ENCODE measurements at places on chromosomes 7 and 10. TPM values are rescaled to one million over a fixed set of nuclear protein-coding genes. Genes with fewer than 3 reads are reported as not detected.

- H3K4me1 ChIP-seq, result peaks cover 6% of the 10 kb centered on the region
- H3K27ac ChIP-seq, result no peak overlapping the region
- H3K27me3 ChIP-seq, result peaks cover 17% of the 10 kb centered on the region
- no peaks in the 10 kb centered on the region for H3K36me3 ChIP-seq
- DNase-seq, result no peak
Measured at GRCh38 chr10:78934532-78934898, 134.3 kb upstream of the ZMIZ1 start.

- peaks cover 50% of the 10 kb centered on the region for H3K27me3 ChIP-seq
- peak overlapping the region; percentile 83 for H3K4me3 ChIP-seq
- H3K36me3 ChIP-seq, result no peaks in the 10 kb centered on the region
- H3K27ac ChIP-seq, result no peak overlapping the region
Measured at GRCh38 chr10:125160856-125161706, 718 bp upstream of the CTBP2 start.

- no peaks in the 10 kb centered on the region for H3K36me3 ChIP-seq
- no peaks in the 10 kb centered on the region for H3K27me3 ChIP-seq
- H3K4me3 ChIP-seq, result no peak overlapping the region
- no peak for DNase-seq
- no peaks in the 10 kb centered on the region for H3K4me1 ChIP-seq
Measured at GRCh38 chr10:31549896-31550295, 230.9 kb downstream of the ZEB1 start.

- H3K4me1 ChIP-seq, result no peaks in the 10 kb centered on the region
- no peak overlapping the region for H3K4me3 ChIP-seq
- H3K27me3 ChIP-seq, result peaks cover 20% of the 10 kb centered on the region
- DNase-seq, result no peak
- H3K36me3 ChIP-seq, result peaks cover 4% of the 10 kb centered on the region
- no peak overlapping the region for H3K27ac ChIP-seq
Measured at GRCh38 chr10:48279081-48279751, 4.7 kb upstream of the FRMPD2 start.

Gene LDB3
- 0.24 TPM for polyA plus RNA-seq

Gene ADAMTS14
- polyA plus RNA-seq, result not detected

Gene GALNT17
- polyA plus RNA-seq, result not detected

DNA sequence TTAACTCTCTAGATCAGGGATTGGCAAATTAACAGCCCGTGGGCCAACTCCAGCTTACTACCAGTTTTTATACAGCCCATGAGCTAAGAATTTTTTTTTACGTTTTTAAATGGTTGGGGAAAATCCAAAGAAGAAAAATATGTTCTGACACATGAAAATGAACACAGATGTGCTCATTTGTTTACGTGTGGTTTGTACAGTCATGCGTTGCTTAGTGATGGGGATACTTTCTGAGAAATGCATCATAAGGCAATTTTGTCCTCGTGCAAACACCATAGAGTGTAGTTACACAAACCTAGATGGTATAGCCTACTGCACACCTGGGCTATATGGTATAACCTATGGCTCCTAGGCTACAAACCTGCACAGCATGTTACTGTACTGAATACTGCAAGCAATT, 8.3 kb upstream of the SMKR1 start:
- DNase-seq, result no peak
- no peaks in the 10 kb centered on the region for H3K36me3 ChIP-seq
- H3K4me1 ChIP-seq, result peaks cover 2% of the 10 kb centered on the region
- peak overlapping the region; percentile 74 for H3K27ac ChIP-seq
- H3K4me3 ChIP-seq, result no peak overlapping the region

DNA sequence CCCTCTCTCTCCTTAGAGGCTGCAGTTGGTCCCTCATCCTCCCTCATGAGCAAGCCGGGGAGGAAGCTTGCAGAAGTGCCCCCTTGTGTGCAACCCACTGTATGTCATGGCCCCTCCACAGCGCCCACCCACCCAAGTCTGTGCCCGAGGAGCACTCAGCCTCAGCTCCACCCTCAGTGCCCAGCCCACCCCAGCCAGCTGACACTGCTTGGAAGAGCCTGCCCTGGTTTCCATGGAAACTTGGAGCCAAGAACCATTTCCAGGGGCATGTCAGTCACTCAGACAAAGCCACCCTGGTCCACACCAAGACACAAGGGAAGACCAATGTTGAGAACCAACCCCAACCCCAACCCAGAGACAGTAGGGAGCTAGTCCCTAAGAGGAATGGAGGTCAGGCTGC, 79.5 kb downstream of the PAX2 start:
- peaks cover 56% of the 10 kb centered on the region for H3K27me3 ChIP-seq
- H3K36me3 ChIP-seq, result peaks cover 6% of the 10 kb centered on the region
- H3K27ac ChIP-seq, result no peak overlapping the region

Gene MEOX2
- not detected for polyA plus RNA-seq

GRCh38 chr10:98384531-98385133, 30.4 kb downstream of the PYROXD2 start:
- H3K4me3 ChIP-seq, result no peak overlapping the region
- no peak for DNase-seq
- no peak overlapping the region for H3K27ac ChIP-seq
- peaks cover 12% of the 10 kb centered on the region for H3K36me3 ChIP-seq

Gene UPK3B
- polyA plus RNA-seq, result 0.74 TPM

- DNase-seq, result no peak
- no peak overlapping the region for H3K27ac ChIP-seq
- H3K27me3 ChIP-seq, result no peaks in the 10 kb centered on the region
- H3K4me1 ChIP-seq, result no peaks in the 10 kb centered on the region
- H3K36me3 ChIP-seq, result no peaks in the 10 kb centered on the region
- H3K4me3 ChIP-seq, result no peak overlapping the region
Measured at GRCh38 chr7:154627646-154628290, 375.2 kb downstream of the PAXIP1 start.

Gene SPDYE1
- not detected for polyA plus RNA-seq

DNA sequence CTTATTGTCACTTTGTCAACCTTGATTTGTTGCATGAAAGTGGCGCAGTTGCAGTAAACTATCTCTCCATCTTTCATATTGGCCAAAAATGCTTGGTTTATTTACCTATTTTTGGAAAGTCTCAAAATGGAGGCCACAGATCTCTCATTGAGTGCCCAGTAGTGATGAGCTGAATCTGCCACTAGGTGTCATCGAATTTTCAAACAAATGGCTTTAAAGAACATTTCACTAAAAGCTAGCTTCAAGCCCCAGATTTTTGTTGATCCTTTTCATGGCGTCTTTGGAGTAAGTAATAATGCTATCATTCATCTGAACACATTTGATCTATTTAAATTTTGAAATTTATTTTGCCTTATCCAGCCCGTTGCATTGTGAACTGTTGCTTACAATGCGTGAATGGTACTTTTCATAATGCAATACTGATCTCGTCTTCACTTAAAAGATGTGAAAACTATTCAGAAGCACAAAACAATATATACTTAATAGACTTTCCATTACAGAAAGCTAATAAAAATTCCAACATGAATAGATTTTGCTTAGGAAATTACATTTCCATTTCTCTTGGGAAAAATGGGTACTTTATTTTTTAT, 236.2 kb downstream of the DNAJB9 start:
- peaks cover 8% of the 10 kb centered on the region for H3K27me3 ChIP-seq
- no peaks in the 10 kb centered on the region for H3K36me3 ChIP-seq
- DNase-seq, result no peak
- no peak overlapping the region for H3K4me3 ChIP-seq

- H3K36me3 ChIP-seq, result no peaks in the 10 kb centered on the region
- H3K27ac ChIP-seq, result no peak overlapping the region
- no peak for DNase-seq
- peaks cover 39% of the 10 kb centered on the region for H3K4me1 ChIP-seq
Measured at GRCh38 chr10:123997486-123998196, 95.8 kb downstream of the CHST15 start.

- no peaks in the 10 kb centered on the region for H3K4me1 ChIP-seq
- no peak overlapping the region for H3K4me3 ChIP-seq
- peaks cover 8% of the 10 kb centered on the region for H3K27me3 ChIP-seq
- H3K27ac ChIP-seq, result no peak overlapping the region
- H3K36me3 ChIP-seq, result no peaks in the 10 kb centered on the region
Measured at GRCh38 chr10:98088186-98088971, 46.1 kb upstream of the R3HCC1L start.

GRCh38 chr10:20847512-20847911, 49.6 kb downstream of the NEBL start:
- H3K4me1 ChIP-seq, result no peaks in the 10 kb centered on the region
- DNase-seq, result no peak
- no peaks in the 10 kb centered on the region for H3K36me3 ChIP-seq
- no peak overlapping the region for H3K4me3 ChIP-seq
- peaks cover 4% of the 10 kb centered on the region for H3K27me3 ChIP-seq

DNA sequence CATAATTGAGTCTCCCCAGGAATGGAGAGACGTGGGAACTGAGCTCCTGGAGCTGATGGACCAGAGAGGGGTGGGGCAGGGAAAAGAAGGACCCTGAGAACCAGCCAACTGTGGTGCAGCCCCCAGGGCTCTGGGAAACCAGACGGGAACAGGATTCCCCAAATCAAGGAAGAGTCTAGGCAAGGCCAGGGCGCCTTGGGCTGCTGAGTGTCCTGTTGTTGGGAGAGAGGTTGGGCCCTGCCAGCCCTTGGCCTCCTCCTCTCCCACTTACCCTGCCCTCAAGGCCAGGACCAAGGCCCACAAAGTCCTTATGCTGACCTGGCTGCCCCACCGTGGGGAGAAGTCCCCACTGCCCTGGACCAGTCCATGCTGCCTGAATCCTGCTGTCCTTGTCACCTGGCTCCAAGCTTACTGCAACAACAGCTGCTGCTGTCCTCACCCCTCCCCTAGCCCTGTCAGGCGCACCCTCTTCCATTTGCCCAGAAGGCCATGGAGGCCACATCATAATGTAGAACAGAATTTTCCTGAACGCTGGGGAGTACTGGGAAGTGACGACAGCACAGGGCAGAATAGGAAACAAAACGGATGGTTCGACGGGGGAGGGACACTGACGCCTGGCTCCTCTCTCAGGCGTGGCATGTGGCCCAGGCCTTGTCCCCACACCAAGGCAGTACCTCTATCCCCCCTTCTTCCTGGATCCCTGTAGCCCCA, 132.9 kb upstream of the ZMIZ1 start:
- H3K36me3 ChIP-seq, result no peaks in the 10 kb centered on the region
- no peak for DNase-seq
- peaks cover 17% of the 10 kb centered on the region for H3K27me3 ChIP-seq
- H3K27ac ChIP-seq, result no peak overlapping the region
- peaks cover 6% of the 10 kb centered on the region for H3K4me1 ChIP-seq

DNA sequence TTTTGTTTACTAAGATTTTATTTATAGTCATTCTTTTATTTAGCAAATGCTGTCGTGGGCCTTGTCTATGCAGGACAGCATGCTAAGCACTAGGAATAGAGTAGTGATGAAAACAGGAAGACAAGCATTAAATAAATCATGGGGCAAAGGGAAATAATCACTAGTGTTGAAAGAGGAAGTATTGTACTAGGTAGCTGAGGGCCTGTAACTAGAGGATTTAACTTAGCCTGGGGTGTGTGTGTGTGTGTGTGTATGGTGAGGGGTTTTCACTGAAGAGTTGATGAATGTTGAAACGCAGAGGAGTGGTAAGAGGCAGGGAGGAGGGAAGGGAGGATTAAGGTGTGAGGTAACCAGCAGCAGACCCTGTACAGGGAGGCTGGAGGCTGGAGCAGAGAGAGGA, 446.4 kb downstream of the SDK1 start:
- H3K36me3 ChIP-seq, result no peaks in the 10 kb centered on the region
- H3K27ac ChIP-seq, result peak overlapping the region; percentile 72
- no peaks in the 10 kb centered on the region for H3K27me3 ChIP-seq

Measured in naive B cell (primary cell).